ENCODE measurements at places on chromosomes 11 and 22.

GRCh38 chr11:81895258-81895657, 838.4 kb downstream of the FAM181B start:
- DNase-seq, result no peak

- DNase-seq, result no peak
Measured at GRCh38 chr11:125088576-125089455, 22.6 kb downstream of the TMEM218 start.

GRCh38 chr11:72240461-72241290, 3.3 kb downstream of the PHOX2A start:
- DNase-seq, result peak; percentile 45

- DNase-seq, result no peak
Measured at GRCh38 chr11:30172158-30172557, 58.7 kb upstream of the FSHB start.

- peak; percentile 14 for DNase-seq
Measured at GRCh38 chr22:45696227-45696626, 24.6 kb downstream of the ATXN10 start.

DNA sequence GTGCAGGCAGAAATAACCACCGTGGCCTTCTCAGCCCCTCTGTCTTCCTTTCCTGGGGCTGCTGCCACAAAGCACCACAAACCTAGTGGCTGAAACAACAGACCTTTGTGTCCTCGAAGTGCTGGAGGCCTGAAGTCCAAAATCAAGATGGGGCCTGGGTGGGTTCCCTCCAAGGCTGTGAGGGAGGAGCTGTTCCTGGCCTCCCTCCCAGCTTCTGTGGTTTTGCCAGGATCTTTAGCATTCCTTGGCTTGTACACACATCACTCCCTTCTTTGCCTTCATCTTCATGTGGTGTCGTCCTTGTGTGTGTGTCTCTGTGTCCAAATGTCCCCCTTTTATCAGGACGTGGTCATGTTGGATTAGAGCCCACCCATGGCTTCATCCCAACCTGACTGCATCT, 29.0 kb upstream of the PARVG start:
- DNase-seq, result no peak

DNA sequence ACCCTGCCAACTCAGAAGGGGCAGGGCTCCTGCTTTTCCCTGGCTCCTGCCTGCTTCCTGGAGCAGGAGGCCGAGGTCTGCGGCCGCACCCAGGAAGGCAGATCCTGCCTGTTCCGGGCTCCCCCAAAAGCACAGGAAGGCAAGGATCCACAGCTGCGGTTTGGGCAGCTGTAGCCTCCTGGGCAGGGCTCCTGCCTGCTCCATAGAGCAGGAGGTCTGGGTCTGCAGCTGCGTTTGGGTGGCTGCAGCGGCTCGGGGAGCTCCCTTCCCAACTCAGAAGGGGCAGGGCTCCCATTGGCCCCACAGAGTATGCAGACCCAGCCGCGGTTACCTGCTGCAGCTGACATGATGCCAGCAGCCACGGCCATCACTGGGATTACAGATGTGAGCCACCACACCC, 5.5 kb downstream of the UPK2 start:
- DNase-seq, result no peak

DNA sequence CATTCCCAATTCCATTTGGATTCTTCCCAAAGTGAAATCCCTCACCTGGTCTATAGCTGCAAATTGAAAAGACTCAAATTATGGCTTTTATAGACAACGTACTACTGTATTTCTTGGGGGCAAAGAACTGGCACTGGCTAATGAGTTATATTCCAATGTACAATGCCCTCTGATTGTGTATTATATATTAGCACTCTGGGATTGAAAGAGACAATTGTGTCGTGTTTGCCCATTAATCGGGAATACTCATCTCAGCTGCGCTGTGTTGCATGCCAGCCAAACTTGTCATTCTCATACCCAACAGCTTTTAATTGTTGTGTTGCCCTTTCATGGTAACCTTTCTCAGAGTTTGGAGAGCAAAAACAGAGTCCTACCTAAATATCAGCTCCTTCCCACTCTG, 55.0 kb upstream of the ZBTB44 start:
- no peak for DNase-seq

DNA sequence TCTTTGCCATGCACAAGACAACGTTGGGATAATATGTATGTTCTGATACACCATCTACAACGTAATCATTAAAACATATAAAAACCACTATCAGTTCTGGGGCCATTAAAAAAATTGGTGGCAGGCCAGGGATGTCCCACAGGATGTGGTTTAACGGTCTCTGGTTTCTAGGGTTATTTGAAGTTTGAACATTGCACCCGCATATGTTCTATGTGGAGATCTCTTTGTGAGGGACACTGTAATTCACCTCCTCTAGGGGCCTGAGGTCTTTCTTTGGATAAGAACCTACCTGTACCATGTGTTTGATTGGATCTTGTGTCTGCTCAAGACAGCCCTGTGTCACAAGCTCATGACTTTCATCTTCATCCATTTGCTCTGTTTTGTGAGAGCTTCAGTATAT, 73.2 kb downstream of the GGTLC2 start:
- no peak for DNase-seq

GRCh38 chr11:103581760-103582159, 454.7 kb upstream of the DDI1 start:
- no peak for DNase-seq

- no peak for DNase-seq
Measured at GRCh38 chr22:36730176-36730858, 26.8 kb upstream of the CACNG2 start.
